ENCODE measurements at places on chromosomes 2 and 18.
A peak's percentile ranks its signal among the peaks of the same experiment; 100 is the strongest.

- peak; percentile 45 for DNase-seq
Measured at GRCh38 chr18:44325903-44326635, 354.6 kb upstream of the SETBP1 start.

- DNase-seq: no peak
Measured at GRCh38 chr18:26706911-26707351, 158.6 kb downstream of the AQP4 start.

DNA sequence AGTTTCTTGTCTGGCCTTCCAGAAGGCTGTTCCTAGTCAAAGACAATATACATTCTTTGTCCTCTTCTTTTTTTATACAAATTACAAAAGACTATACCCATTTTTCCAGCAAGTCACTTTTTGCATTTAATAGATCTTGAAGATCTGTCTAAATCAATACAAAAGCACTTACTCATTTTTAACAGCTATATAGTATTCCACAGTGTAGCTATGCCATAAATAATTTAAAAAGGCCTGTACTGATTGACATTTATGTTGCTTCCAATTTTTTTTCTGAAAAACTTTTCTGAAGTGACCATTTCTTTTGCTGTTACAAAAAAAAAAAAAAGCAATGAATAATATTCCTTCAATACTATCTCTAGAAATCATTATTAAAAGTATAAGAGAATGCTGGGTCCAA, 30.3 kb upstream of the HNRNPLL start:
- no peak for DNase-seq

DNA sequence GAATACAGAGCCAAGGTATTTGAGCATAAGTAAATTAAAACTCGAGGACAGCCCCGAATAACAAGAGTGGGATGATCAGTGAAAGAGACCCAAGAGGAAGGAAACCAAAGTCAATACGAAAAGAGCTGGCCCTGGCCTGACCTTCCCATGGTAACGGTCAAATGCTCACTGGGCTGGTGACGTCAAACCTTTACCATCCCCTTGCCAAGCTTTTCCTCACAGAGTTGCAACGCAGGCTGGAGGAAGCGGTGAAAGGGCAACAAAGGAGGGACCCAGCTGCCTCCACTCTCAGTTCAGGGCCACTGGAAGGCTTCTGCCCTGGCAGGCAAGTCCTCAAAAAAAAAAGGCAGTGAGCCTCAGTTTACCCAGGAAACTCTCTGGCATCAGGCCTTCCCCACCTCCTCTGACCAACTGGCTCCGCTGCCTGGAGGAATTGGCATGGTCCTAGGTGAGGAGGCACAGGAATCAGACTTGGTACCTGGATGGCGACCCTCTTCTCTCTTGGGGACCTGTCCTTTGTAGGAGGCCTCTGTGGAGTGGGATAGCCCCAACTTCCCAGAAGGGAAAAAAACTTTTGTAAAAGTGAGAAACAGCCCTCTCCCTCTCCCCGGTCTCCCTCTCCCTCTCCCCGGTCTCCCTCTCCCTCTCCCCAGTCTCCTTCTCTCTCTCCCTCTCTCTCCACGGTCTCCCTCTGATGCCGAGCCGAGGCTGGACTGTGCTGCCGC, 212.4 kb downstream of the ANAPC1 start:
- no peak for DNase-seq

DNA sequence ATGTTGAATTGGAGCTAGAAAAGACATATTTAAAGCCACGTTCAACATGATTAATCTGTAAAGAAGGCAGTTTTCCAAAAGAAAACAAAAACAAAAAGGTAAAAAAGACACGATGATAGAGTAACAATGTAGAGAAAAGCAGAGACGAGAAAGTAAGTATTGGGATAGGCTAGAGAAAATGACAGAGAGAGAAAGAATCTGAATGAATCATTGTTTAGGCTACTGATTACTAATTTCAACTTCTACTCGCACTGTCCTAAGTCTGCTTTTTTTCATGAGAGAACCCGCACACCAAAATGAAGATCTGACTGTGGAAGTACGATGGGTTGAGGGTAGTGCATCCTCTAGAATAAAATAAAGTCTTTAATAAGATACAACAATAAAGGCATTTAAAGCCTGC, 1599.2 kb upstream of the TMEFF2 start:
- DNase-seq: peak; percentile 34

DNA sequence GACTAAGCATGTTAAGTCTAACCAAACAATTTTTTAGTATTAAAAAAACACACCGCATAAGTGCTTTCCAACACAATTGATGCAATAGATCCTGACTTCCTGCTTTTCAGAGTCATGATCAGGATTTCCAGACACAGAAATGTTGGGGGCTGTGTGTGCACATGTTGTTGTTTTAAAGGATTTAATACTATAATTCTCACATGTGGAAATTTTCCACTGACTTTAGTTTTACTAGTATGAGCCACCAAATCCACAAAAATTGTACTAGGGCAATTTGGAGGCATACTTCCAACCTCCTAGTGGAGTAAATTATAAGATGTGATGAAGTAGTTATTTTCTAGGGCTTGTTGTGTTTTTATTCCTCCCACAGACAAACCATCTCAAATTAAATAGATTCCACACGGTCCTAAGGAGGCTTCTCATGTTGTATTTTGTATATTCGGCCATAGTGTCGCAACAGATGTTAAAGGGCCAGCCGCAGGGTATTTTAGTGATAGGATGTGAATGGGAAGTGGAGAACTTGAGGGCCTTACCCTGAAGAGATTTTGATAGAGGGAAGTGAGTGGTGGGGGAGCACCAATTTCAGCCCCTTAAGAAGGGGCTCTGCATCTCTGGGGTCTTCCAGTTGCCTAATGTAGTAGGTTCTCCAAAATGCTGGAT, 108.9 kb upstream of the KLF7 start:
- no peak for DNase-seq

DNA sequence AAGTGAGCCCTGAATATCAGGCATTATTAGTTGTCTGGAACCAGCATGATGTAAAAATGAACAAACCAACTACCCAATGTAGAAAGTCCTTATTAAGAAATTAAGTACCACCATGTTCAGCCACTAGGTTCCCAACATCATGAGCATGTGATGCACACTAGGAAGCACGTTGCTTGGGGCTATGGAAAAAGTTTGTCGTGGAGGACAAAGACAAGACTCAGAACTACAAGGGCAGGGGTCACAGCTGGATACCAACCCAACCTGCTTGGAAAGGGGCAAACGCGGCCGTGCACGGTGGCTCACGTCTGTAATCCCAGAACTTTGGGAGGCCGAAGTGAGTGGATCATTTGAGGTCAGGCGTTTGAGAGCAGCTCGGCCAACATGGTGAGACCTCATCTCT, 64.0 kb downstream of the ADNP2 start:
- no peak for DNase-seq

GRCh38 chr2:48391616-48392015, 138.3 kb upstream of the STON1 start:
- DNase-seq: no peak

DNA sequence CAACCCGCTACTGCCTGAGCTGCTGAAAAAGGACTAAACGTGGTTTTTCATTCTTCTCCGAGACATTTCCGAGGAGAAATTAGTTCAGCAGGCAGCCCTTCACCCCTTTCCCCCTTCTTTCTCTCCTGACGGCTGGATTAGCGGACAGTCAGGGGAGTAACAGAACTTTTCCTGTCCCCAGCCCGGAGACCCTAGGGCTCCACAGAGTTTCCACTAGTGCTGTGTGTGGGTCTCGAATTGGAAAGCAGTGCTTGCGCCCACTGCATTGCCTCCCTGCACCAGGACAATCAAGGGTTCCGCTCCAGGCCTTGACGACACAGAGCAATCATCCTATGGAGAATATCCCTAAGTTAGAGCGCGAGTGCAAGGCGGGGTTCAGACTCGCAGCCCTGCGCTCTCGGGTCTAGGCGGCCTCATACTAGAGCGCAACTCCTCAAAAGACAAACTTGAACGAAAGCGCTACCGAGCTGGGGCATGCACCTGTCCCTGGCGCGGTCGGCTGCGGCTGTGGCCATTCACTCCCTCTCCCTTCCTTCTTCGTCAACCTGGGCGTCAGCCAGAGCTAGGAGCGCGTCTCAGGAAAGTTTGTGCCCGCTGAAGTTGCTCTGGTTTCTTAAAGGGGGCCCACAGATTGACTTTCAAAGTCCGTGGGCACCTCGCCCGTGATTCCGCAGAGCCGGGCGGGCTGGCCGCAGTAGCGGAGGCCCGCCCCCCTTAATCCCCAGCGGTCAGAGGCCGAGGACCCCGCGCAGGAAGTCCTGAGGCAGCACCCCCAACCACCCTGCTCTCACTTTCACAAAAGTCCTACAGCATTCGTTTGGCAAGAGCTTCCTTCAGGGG, 801 bp downstream of the OSR1 start:
- DNase-seq: peak; percentile 25

DNA sequence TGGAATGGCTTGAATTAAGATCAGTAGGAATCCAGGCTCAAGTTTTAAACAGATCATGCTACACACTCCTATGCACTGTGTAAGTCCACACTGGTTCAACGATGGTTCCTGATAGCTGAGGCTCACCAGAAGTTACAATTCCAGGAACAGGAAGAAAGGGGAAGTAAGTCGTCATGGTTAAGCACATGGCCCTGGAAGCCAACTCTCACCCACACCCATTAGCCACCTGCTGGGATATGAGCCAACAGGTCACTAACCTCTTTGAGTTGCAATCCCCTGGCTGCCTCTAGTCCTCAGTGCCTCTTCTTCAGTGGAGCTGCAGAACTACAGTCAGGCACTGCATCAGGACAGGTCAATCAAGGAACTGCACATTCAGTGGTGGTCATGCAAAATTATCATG, 133.5 kb downstream of the TMEM182 start:
- DNase-seq: no peak

DNA sequence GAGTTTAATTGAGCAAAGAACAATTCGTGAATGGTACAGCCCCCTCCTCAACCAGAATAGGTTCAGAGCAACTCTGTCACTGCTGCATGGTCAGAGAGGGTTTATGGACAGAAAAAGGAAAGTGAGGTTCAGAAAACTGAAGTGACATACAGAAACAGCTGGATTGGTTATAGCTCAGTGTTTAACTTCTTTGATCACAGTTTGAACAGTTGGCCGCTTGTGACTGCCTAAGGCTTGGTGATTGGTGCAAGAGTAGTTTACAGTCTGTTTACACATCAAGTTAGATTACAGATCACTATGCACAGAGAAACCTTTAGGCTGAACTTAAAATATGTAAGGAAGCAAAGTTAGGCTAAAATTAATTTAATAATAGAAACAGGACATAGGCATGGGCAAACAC, 459.2 kb downstream of the KCNJ3 start:
- DNase-seq: no peak

DNA sequence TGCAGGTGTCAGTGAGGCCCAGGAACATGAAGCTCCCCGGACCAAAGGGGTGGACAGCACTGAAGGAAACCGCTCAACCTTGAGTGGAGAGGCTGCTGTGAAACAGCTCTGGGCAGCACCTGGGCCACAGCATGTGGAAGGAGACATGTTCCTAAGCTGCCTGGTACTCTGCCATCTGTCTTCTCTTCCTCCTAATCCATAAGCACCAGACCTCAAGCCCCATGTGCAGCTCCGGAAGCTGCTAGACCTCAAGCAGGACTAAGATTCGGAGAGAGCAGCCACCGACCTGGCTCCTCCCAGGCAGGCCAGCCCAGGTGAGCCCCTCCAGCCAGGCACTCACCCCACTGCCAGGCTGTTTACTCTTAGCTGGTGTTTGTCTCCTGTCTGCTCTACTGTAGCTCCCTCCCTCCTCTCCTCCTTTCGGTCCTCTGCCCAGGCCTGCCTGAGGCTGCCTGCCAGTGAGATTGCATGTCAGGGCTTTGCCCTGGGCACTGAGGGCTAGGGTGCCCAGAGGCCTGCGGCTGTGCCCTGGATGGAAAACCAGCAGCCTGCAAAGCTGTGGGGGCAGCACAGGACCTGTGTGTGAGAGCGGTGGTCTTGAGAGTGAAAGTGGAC, 53.7 kb downstream of the BCL11A start:
- DNase-seq: no peak

GRCh38 chr2:222796413-222797103, 64.3 kb upstream of the ACSL3 start:
- DNase-seq: no peak

- no peak for DNase-seq
Measured at GRCh38 chr2:192948316-192948715, 753.6 kb upstream of the TMEFF2 start.

DNA sequence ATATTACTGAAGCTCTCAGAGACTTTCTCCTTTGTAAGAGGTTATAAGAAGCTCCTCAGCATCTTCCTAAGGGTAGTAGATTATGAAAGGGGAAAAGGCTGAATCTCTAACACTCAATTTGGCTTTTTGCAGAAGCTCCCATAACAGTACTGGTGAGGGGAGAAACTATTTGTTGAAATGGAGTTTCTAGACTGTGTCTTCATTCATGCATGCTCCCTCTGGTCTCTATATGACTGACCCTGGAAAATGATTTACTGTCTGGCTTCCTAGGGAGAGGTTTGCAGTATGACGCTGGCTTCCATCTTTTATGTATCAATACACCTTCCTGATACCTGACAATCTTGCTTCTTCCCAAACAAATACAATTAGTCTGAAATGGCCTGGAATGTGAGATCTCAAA, 63.9 kb downstream of the LDAH start:
- no peak for DNase-seq

DNA sequence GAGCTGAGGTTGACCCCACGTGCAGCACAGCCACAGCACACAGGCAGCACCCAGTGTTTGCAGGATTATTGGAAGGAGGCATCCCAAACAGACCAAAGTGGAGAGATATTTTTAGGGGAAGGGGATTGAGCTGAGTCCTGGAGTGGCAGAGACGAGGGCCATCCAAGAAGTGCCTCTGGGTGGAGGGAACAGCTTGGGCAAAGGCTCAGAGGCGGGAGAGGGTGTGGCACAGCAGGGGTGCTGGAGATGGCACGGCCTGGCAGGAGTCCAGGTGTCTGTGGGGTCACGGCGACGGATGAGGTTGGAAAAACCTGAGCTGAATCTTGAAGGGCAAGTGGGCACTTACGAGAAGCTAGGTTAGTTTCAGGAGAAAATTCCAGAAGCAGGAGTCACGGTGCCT, 60.6 kb downstream of the INHBB start:
- no peak for DNase-seq

- DNase-seq: no peak
Measured at GRCh38 chr18:48355276-48356115, 53.7 kb downstream of the ZBTB7C start.

- DNase-seq: no peak
Measured at GRCh38 chr2:103902347-103902746, 951.6 kb upstream of the POU3F3 start.

DNA sequence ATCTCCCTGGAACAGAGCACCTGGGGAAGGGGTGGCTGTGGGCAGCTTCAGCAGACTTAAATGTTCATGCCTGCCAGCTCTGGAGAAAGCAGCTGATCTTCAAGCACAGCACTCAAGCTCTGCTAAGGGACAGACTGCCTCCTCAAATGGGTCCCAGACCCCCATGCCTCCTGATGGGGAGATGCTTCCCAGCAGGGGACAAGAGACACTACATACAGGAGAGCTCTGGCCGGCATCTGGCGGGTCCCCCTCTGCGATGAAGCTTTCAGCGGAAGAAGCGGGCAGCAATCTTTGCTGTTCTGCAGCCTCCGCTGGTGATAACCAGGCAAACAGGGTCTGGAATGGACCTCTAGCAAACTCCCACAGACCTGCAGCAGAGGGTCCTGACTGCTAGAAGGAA, 294.8 kb downstream of the RND3 start:
- no peak for DNase-seq

- peak; percentile 78 for DNase-seq
Measured at GRCh38 chr2:44244135-44244871, 31.0 kb upstream of the SLC3A1 start.
